Smooth muscle cell of the brain vasculature (primary cell): ENCODE measurements at places on chromosomes 4 and X.
A peak's percentile ranks its signal among the peaks of the same experiment; 100 is the strongest.

GRCh38 chrX:7147978-7148854, at the start of gene PUDP:
PUDP (minus strand) TSS chrX:7148153; CDS start chrX:7148113, 40 bp downstream.
- peak; percentile 67 for DNase-seq

DNA sequence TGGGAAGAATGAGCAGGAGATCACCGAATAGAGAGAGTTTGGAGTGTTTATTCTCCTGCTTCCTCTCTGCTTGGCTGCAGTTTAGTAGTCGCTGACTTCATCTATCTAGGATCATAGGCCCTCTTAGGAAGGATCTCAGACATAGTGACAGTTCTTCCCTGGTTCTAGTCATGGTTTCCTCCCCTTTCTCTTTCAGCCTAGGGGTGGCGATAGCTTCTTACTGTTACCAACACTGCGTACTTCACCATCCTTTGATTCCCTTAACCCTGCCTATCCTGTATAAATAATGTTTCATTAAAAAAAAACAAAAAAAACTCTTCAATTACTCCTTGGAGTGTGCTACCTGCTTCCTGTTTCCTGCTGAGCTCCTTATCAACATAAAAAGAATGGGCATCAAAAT, 103.8 kb downstream of the DDX53 start:
- DNase-seq: no peak

DNA sequence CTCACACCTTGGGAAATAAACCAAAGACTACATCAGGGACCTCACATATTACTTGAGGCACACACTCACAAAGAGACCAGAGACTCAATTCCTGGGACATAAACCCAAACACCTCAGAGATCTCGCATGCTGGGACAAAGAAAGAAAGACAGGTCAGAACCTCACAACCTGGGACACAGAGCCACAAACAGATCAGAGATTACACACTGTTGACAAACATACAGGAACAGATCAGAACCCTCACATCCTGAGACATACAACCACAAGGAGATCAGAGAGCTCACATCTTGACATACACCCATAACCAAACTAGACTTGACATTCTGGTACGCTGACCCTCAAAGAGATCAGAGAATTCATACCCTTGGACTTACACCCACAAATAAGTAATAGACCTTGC, 17.3 kb downstream of the SUV39H1 start:
- no peak for DNase-seq

DNA sequence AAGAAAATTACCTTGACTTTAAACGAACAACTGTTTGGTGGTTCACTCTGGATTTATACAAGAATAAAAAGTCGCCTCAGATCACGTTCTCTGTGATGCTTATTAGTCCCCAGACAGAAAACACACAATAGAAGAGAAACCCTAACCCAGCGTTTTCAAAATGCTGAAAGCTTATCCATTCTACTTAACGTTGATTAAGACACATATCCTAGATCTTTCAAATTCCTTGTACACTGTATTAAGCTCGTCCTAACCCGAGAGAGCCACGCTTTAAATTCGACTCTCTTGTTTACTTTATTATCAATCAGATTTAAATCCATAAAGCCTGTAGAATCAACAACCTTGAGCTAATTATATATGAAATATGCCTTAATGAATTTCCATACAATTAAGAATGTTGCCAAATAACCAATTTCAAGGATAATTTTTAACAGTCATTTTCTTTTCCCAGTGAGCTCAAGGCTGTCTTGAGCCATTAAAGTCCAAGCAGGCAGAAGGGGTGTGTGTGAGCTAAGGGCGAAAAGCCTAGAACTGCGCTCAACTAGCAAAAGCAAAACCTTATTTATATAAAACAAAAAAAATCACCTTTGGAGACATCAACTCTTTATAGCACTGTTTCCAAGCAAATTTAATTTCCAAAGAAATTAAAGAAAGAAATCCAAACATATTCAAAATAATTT, 981 bp upstream of the PITX2 start:
- DNase-seq: no peak

DNA sequence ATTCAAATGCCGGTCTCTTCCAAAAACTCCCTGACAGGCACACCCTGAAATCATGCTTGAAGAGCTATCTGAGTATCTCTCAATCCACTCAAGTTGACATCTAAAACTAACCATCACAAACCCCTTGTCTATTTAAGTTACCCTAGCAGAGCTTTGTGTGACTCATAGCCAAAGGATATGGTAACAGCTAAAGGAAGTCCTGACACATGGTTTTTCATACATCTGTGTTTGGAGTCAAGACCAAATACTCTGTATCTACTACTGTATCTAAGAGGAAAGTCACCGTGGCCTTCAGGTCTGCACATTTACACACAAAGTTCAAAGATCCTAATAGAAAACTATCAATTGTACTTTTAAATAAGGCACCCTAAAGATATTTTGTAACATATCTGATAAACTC, 239.6 kb upstream of the VCX start:
- DNase-seq: no peak

GRCh38 chrX:28552322-28552721, 34.9 kb upstream of the IL1RAPL1 start:
- DNase-seq: no peak

GRCh38 chr4:109213056-109213455, 89.4 kb downstream of the COL25A1 start:
- DNase-seq: no peak

- DNase-seq: no peak
Measured at GRCh38 chrX:134679221-134679620, 20.9 kb upstream of the PLAC1 start.

- no peak for DNase-seq
Measured at GRCh38 chr4:53992785-53993184, 71.6 kb downstream of the CHIC2 start.

- no peak for DNase-seq
Measured at GRCh38 chr4:183038436-183038835, 60.6 kb upstream of the WWC2 start.

DNA sequence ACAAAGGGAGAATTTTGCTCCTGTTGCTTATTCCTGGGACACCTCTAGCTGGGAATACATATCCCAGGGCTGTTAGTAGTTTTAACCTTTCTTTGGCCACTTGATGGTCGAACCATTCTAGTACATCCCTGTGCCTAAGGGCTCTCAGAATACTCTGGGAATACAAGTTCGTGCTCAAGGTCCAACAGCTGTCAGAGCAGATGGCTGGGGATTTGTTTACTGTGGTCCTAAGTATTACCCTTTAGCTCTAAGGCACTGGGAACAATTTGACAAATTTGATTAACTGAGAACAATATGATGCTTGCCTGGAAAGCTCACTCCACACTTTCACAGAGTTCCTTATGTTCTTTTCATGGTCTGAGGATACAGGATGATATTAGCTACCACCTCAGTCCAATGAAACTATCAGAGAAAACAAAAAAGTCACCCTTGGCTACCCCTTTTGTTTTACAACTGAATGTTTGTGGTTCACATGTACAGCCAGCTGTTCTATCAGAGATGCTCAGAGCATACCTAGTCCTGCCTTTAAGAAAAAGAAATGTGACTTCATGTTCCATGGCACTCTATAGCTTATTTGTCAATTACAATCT, 47.4 kb upstream of the PHOX2B start:
- DNase-seq: no peak

DNA sequence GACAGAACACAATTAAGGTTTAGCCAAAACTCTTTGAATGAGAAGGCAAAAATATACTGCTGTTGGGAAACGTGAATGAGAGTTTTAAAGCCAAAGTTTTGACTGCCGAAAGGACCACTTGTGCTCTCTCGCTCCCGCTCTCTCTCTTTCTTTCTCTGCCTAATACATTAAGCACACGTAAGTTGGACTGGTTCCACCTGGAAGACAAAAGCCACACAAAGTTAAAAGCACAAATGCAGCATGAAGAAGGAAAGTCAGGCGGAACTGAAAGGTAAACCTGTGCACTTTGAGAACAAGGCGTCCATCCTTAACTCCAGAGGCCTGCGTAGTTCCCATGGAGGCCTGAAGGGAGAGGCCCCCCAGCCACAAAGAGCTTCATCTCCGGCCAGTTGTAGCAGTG, 1.9 kb downstream of the DCAF12L2 start:
- no peak for DNase-seq

GRCh38 chr4:73251384-73251783, 7.2 kb downstream of the ANKRD17 start:
- DNase-seq: no peak
